ENCODE measurements at places on chromosomes 16 and 17.

DNA sequence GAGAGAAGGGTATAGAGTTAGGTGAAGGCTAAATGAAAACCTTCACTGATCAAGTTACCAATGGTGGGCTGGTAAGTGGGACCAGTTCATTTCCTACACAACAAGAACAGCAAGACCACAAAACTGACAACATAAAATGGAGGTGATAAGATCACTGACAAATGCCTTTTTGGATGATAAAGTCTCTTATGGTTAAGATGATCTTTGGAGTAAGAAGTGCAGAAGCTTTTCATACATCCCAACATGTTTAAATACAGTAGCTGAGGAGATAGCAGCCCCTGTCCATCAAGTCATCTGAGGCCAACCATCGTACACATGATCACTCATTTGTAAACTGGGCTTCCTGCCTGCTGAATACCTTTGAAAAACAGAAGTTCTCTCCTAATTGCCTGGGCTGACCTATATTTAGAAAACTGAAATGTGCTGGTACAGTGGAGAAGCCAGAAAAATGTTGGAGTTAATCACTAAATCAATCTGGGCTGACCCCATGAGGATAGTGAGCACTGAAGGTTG lies 259.0 kb upstream of the ZFHX3 start:
- no peak for DNase-seq

- no peak for DNase-seq
These were observed 32.6 kb downstream of the USP43 start for GRCh38 chr17:9677896-9678295.

- no peak for DNase-seq
These were observed 225.9 kb upstream of the XYLT1 start for GRCh38 chr16:17696616-17697015.

- peak; percentile 95 for DNase-seq
These were observed at the start of gene BAHCC1 for GRCh38 chr17:81394921-81395599. TSS of gene BAHCC1 (plus strand) at chr17:81395457. CDS start at chr17:81399740, 4,283 bp downstream.

GRCh38 chr16:53232826-53233529 lies 178.2 kb downstream of the CHD9 start:
- DNase-seq = no peak

DNA sequence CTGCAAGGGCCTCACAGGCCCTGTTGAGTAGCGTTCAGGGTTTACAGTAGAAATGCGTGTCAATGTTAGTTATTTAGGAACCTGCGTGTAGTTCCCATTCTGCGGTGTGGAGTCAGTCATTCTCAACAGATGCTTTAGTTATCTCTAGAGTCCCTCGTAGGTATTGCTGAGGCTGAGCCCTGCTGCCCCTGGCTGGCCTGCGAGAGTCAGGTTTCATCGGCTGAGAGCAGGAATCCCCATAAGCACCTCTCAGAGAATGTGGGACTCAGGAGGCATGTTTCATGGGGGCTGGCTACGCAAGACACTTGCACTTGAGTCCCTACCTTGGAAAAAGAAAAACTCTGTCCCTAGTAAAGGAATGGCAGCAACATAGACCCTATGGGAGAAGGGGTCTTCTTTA lies 347.5 kb upstream of the ASIC2 start:
- DNase-seq = no peak

DNA sequence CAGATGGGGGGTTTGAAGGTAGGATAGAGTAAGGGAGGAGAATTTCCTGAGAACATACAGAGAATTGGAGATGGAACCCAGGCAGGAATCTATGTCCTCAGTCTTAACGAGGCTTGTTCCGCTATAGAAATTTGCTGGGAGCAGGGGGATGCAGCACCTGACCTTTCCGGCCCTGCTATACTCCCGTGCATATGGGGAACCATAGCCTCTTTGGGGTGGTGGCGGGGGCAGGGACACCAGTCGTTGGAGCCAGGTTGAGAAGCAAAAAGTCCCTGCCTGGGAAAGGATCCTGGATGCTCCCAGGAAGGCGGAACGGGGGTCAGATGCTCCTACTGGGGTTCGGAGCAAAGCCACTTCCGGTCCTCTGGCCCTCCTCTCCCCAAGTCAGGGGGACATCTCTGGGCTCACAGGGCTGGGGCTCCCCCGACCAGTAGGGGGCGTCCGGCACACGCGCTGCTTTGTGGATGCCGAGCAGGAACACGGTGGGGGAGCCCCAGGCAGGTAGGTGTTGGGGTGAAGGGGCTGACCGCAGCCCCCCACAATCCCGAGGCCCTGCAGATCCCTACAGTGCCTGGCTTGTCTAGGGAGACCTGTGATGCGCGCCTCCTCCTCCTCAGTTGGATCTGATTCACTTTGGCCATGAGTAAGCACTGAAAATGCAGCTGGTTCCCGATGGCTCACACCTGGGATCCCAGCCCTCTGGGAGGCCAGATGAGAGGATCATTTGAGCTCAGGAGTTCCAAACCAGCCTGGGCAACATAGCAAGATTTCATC lies 15.5 kb upstream of the TFAP4 start:
- peak; percentile 77 for DNase-seq

GRCh38 chr17:4823373-4824089 lies 9.6 kb upstream of the MINK1 start:
- no peak for DNase-seq

- DNase-seq = no peak
These were observed 81.4 kb downstream of the XYLT1 start for GRCh38 chr16:17389384-17389783.

DNA sequence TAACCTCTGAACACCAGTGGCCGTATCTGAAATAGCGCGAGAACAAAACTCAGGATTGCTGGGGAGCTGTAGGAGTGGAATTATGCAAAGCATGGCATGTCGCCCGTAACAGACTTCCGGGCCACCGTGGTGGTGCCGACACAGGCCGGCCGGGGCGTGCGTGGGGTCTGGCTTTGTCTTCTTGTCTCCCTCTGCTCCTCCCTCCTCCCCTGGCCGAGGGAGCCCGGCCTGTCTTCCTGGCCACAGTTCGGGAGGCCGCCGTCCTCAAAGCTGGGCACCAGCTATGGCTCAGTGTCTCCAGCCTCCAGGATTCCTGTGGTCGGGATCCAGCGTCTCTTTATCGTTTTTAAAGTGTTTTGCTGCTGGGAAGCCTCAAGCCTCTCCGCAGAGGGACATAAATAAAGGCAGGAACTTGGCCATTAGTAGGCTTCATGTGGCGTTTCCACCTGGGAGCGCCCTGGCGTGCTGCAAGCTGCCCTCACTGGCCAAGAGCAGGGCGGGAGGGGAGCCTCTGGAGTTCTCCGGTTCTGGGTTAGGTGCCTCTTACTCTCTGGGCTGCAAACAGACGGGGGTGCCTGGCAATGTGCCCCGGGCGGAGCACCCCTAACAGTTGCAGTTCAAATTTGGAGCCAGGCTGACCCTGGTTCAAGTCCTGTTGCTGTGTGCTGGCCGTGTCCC lies 22.0 kb upstream of the NPTX1 start:
- DNase-seq = no peak

GRCh38 chr17:12398441-12399051 lies 267.1 kb upstream of the MYOCD start:
- DNase-seq = no peak

- DNase-seq = no peak
These were observed at the start of gene CHCT1 for GRCh38 chr17:60422162-60422665. TSS of gene CHCT1 (plus strand) at chr17:60422489. CDS start at chr17:60422593, 104 bp downstream.

GRCh38 chr17:27862004-27862403 lies 31.2 kb downstream of the LYRM9 start:
- no peak for DNase-seq

- no peak for DNase-seq
These were observed at the start of gene KCNAB3 for GRCh38 chr17:7929158-7930023. TSS of gene KCNAB3 (minus strand) at chr17:7929856. CDS start at chr17:7929435, 421 bp downstream.

- no peak for DNase-seq
These were observed 29.6 kb downstream of the RGS9 start for GRCh38 chr17:65166787-65167186.

GRCh38 chr16:10982465-10983150 lies 38.2 kb downstream of the CLEC16A start:
- DNase-seq = no peak

- no peak for DNase-seq
These were observed 131.0 kb upstream of the TNRC6C start for GRCh38 chr17:77827511-77827910.
